ENCODE measurements at places on chromosomes 1 and 21.
A peak's percentile ranks its signal among the peaks of the same experiment; 100 is the strongest.

GRCh38 chr21:45322960-45323461 is 35.3 kb upstream of the POFUT2 start:
- DNase-seq = no peak

DNA sequence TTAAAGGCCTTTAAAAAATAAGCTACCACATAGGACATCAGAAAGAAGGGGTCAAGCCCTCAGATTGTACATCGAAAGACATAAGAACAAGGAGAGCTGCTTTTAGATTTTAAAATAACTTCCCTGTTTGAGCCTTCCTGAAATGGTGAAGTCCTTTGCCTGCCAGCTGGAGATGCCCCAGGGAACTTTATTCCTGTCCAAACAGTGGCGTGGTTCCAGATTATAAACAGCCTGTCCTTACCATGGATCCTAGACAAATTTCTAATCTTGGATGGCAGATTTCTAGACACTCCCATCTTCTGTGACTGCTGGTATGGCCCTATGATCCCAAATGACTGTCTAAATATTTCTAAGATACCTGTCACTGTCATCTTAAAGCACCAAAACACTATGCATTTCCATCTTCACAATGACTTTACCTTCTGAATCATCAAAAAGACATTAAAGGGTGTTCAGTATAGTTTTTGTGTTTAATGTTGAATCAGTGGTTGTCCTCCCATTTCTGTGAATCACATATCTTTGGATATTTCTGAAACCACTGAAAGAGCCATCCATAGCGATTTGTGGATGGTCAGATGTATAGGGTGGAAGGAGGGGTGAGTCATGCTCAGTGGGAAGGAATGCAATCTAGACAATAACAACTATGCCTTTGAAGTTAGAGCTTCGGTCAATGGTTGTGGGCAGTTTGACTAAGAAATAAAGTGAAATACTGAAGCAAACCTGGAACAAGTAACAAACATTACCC is 23.2 kb downstream of the ILDR2 start:
- peak; percentile 59 for DNase-seq

DNA sequence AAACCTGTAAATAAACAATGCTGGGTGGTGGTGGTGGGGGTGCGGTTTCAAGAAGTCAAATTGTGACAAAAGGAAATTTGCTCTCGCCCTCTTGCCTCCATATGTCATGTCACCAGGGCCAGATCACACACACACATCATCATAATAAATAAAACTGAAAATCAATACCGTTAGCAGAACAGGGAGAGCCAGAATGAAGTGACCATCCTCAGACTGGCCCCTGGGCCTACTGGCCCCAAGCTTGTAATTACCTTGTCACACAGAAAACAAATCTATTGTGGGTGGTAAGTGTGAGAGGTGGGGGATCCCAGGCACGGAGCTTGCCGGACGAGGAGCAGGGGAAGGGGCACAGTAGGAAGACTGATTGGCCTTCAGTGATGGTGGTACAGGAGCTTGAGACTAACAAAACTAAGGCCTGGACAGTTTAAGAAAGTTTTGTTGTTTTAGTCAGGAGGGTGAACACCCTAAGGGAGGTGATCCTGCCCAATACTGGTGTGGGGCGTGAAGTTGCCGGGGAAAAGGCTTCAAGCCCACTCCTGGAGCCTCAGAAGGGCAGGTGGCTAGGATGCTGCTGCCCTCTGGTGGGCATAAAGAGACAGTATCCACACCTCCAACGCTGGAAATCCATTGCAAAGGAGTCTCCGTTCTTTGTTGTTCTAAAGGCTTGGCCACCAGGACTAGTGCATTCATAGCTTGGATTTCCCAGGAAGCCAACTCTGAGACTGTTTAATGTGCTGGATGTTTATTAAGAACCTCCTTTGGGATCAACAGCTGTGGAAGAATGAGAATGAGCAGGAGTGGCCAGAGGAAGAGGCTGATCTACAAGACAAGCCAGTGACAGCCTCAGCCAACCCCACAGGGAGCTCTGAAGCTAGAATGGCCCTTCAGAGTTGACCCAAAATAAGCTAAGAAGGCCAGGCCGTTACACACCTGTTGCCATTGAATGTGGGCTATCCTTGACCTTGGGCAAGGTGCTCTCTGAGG is 8.1 kb upstream of the C1orf216 start:
- peak; percentile 57 for DNase-seq

GRCh38 chr1:107954719-107955415 is 10.1 kb downstream of the VAV3 start:
- no peak for DNase-seq

GRCh38 chr1:47388891-47389238 is 27.2 kb upstream of the FOXE3 start:
- peak; percentile 63 for DNase-seq

DNA sequence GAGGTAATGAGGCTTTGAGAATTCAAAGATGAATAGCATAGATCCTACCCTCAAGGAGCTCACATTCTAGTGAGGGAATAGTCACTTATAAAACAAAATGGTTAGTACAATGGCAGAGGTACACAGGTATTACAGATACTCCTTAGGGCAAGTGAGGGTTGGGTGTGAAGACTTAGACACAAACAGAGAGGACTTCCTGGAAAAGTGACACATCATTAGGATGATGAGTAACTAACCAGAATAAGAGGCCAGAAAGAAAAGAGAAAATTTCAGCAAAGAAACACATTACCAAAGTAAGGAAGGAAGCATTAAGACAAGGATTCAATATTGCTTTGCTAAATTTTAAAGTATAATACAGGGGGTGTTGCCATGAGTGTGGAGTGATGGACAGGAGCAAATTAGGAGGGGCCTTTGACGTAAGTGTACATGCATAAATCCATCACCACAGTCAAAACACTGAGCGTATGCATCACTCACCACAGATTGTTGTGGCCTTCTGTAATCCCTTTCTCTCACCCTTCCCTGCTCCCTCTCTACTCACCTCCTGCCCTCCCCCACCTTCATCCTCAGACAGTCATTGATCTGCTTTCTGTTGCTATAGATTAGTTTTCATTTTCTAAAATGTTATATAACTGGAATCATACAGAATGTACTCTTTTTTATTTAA is 7.9 kb downstream of the CD53 start:
- DNase-seq = no peak

DNA sequence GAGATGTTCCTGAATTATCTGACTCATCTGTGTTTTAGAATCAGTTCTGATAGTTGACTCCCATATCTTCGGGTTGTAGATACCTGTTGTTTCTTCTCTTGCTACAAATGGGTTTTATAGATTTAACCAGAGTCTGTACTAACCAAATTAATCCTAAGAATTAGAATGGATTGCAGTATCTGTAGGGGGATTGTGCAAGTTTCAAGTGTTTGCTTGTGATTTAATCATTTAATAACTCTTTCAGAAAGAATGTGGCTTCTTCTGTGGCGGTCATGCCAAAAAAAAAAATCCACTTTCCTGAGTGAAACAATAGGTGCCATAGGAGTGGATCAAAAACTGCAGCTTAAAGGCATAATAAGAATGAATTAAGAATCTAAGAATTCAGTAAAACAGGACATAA is 9.4 kb downstream of the IPO9 start:
- DNase-seq = no peak

GRCh38 chr1:29671446-29672356 is 435.4 kb downstream of the PTPRU start:
- no peak for DNase-seq

DNA sequence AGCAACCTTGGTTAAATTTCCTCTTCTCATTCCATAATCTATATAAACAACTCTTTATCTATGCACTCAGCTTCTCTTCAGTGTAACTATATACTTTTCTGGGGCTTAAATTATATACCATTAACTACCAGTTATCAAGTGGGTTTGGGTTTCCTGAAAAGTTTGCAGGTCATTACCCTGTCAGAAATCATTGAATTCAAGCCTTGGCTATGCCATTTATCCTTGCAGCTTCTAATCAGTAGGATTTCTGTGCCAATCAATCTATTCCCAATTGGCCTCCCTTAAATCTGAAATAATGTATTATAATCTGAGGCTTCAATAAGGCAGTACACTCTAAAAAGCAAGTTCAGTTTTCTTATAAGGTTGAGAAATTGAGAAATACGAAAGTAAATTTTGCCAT is 466.5 kb downstream of the NCAM2 start:
- no peak for DNase-seq

DNA sequence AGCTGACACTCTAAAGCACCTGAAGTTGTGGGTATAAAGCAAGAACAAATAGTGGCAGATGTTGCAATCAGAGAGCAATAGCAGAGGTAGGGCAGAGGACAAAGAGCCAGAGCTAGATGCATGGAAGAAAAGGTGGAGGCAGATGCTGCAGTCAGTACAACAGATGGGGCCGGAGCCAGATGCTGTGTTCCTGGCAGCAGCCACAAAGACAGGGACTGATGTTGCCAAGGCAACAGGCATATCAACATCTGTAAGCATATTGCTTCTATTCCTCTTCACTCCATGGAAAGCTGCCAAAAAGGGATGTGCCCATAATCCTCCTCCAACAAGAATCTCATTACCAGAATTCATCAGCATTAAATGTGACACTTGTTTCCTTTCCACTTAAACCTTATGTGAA is 108.0 kb downstream of the TNNI3K start:
- DNase-seq = no peak

GRCh38 chr1:157438146-157438545 is 114.2 kb downstream of the FCRL5 start:
- no peak for DNase-seq

DNA sequence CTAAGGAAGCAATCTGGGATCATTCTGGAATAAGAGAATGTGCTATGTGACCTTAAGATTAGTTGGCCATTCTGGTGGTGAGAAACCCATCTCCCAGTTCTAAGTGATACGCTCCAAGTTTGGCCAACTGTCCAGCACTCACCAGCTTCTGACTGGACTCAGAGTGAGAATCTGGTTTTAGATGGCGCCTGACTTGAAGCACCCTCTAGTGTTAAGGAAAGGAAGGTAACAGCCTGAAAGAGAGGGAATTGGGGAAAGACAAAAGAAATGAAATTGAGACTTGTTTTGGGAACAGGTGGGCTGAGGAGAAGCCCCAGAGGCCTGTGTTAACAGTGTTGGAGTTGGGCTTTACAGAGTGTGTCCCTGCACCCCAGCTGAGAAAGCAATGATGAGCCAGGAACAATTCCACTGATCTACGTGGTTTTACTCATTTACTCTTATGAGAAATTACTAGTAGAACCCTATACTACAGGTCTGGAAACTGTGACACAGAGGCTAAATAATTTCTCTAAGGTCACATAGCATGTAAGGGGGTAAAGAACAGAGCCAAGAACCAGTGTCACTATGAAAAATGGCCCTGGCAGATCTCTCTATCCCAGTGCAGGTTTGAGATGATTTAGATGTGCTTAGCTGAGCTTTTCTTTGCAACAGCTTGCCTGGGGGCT is 9.3 kb upstream of the FCAMR start:
- DNase-seq = peak; percentile 7

DNA sequence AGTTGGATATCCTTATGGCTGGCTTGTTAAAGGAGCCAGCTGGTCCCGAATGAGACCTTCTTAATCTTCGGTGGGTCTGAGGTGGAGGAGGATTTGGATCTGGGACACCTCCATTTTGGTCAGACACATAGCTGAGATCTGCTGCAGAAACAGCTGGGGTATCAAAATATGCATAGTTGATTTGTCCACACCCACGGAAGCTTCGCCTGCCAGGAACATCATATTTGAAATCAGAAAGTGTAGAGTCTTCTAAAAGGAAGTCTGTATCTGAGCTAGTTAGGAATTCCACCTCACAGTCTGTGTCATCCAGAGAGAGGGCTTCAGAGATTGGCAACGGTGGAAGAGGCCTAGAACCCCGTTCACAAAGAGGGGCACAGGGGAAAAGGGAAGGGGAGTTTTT is 12.3 kb downstream of the ERRFI1 start:
- DNase-seq = no peak

DNA sequence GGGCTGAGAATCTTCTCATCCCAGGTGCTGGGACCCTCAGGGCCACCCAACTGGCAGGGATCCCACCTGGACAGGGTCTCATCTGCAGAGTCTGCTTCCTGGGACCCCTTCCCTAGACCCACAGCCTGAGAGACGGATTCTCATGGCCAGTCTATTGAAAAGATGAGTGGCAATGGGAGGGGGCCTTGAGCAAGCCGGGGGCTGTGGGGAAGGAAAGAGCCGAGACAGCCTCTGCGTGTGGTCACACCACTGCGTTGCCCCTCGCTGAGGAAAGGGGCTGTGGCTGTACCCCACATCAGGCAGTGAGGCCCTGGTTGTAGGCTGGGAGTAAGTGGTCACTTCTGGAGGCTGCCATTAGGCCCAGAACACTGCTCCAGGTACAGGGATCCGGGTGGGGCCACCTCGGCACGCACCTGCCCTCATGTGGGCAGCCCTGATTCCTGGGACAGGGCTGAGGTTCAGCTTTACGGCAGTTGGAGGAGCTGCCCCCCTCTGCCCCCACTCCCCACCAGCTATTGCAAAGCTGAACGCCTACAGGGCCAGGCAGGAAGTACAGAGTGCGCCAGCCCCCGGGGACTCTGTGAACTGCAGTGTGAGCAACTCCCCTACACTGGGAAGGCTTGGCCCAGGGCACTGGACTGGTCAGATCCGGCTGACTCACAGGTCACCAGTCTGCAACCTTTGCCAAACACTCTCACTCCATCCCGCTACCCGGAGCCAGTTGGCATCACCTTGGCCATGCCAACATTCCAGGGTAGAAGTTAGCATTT is 106.9 kb downstream of the RIPK4 start:
- no peak for DNase-seq

DNA sequence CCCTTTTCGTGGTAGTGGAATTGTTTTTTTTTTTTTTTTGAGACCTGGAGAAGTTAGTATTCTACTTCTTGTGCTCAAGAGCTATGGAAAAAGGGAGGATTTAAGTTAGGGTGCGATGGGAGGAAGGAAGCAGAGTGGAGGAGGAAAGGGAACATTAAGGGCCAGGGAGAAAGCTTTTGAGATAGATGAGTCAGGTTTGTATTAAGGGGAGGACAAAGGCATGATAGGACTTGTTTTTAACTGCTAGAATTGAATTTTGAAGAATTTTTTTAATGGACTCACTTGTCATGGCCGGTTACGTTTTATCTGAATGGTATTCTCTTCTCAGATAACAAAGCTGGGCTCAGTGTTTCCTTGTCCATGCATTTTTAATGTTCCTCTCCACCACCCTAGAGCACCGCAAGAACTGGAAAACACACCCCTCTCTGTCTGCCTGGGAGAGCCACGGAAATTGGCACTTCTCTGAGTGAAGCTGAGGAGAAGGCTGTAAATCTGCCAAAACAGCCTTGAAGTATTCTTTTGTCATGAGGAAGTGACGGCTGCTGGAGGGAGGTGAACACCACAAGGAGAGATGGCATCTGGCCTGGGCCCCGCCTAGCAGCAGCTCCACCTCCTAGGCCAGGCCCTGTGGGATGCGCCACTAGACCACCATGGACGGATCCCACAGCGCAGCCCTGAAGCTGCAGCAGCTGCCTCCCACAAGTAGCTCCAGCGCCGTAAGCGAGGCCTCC is 3.5 kb downstream of the NIPAL3 start:
- DNase-seq = no peak

DNA sequence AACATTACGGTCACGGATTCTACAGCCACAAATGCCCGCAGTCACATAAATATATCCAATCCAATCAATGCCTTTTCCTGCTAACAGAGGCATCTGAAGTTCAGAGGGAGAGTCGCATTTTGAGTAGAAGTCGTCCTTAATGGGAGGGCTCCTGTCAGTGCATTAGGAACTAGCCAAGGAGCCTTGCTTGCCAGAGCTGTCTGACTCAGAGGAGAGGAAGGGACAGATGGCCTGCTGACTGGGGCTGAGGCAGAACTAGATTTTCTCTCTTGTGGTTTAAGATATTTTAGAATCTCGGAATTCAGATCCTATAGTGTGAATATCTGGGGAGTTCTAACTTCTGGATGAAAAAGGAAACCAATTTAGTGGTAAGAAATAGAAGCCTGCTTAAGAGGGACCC is 10.6 kb downstream of the XKR8 start:
- no peak for DNase-seq

Measured in kidney capillary endothelial cell (primary cell).